ENCODE measurements at places on chromosomes 16 and 17.

- DNase-seq: no peak
These were observed 609 bp upstream of the ZNF750 start for GRCh38 chr17:82840431-82840831.

DNA sequence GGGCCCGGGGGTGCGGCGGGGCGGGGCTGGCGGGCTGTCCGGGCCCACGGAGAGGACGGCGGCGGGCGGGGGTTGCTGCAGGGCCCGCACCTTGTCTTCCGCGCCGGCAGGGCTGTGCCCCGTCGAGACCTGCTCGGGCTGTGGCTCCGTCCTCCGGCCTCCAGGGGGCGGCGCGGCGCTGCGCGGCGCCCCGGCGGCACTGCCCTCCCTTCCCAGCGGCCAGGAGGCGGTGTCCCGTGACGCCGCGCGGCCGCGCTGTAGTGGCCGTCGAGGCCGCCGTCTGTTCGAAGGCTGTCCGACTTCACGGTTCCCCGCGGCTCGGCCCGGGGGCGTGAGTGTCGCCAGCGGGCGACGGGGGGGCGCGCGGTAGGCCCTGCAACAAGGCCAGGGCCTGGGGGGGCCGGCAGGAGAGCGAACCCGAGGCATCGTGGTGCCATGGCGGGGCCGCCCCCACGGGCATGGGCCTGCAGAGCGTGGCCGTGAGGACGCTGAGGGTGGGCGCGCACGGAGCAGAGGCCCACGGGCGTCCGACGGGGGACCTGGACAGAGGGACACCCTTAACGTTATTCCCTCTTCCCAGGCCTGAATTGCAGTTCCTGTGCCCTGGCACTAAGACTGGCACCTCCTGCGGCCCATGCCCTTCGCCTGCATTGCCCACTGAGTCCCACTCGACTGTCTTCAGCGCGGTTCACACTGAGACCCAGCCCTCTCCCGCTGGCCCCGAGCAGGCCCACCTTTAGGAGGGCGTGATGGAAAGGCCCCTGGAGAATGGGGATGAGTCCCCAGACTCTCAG, at the start of gene PLEKHG4:
Gene PLEKHG4, plus strand, starts transcription at position 237 of the 794 bp plus-strand sequence. Its CDS starts 513 bp downstream, at position 750.
- DNase-seq: no peak

- DNase-seq: no peak
These were observed 310.6 kb downstream of the SEC14L1 start for GRCh38 chr17:77451245-77451893.

GRCh38 chr17:63552211-63552610, 1.9 kb downstream of the DCAF7 start:
- no peak for DNase-seq

- no peak for DNase-seq
These were observed at the start of gene DNAI2 for GRCh38 chr17:74274060-74274708. Gene DNAI2, plus strand, starts transcription at chr17:74274234. Its CDS starts 7,584 bp downstream, at chr17:74281818.

DNA sequence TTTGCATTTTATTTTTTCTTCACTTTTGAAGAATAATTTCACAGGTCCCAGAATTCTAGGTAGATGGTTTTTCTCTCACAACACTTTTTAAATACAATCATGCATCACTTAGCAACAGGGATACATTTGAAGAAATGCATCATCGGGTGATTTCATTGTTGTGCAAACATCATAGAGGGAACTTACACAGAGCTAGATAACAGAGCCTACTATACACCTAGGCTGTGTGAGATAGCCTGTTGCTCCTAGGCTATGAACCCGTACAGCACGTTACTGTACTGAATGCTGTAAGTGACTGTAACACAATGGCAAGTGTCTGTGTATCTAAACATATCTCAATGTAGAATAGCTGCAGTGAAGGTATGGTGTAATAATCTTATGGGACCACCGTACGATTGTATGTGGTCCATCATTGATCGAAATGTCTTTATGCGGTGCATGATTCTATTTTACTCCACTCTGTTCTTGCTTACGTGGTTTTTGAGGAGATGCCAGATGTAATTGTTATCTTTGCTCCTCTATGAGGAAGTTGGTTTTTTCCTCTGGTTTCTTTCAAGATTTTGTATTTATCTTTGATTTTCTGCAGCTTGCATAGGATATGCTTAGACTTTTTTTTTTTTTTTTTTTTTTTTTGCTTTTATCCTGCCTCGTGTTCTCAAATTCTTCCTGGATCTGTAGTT, 35.5 kb upstream of the TMEM92 start:
- DNase-seq: no peak

GRCh38 chr17:82570277-82570676, 50.7 kb downstream of the FOXK2 start:
- DNase-seq: no peak

- DNase-seq: no peak
These were observed 46.1 kb upstream of the NLK start for GRCh38 chr17:27996202-27997043.

GRCh38 chr16:89155851-89156739, 15.5 kb upstream of the CDH15 start:
- no peak for DNase-seq

GRCh38 chr16:83586461-83587200, 221.1 kb upstream of the HSBP1 start:
- DNase-seq: no peak

GRCh38 chr17:17840751-17841591, 4.2 kb upstream of the SREBF1 start:
- DNase-seq: no peak

- no peak for DNase-seq
These were observed 173.1 kb downstream of the RPTOR start for GRCh38 chr17:80717720-80718083.

DNA sequence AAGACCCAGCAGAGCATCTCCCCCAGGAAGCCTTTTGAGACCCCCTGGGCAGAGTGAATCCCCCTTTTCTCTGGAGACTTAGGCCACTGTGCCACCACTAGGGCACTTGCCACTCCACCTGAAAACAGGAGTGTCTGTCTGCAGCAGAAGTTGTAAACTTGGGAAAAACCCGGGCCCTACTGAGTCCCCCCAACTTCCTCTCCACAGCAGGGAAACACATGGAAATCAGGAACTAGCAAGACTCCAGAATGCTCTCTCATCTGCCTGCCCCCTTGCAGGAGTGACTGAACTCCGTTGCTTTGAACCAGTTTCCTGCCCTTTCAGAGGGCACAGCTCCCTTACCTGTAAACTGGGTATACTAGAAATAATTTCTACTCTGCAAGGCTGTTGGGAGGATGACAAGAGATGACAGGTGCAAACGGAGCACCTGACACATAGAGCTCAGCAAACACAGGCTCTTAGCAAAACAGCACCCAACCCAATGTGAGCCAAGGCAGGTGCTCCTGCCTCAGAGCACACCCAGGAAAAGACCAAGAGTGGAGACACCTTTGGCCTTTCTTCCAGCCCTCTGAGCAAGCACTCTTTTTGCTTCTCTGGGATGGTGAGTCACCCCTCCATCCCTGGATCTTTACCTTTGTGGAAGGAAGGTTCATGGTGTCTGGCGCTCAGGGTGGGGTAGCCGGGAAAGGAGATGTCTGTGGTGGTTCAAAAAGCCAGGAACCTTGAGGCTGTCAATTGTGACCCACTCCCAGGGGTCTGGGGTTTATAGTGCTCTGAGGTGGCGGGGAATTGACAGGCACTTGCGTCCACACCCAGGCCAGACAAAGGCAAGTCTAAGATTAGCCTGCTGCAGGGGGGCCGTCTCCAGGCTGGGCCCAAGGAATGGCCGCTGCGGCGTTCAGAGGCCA, at the start of gene HCRT:
Gene HCRT, minus strand, starts transcription at position 740 of the 908 bp plus-strand sequence. Its CDS starts 87 bp downstream, at position 653.
- no peak for DNase-seq

DNA sequence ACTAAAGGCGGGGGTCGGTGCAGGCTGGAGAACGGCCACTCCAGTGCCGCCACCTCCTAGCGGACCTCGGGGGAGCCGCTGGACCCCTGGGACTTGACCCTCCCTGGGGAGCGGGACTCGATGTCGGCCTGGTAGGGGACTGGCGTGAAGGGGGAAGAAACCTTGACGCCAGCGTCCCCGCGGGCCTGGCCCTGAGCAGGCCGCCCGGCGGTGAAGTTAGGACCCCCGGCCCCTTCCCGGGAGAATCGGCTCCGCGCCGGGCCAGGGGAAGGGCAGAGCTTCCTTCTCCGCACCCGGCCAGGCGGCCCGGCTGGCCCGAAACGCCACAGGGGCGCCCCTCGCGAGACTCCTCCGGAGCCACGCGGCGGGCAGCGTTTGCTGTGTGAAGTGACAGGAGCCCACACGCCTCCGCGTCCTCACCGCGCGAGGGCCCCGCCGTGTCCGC, 389 bp downstream of the DUS1L start:
- DNase-seq: no peak

GRCh38 chr17:66412857-66413558, 110.6 kb downstream of the PRKCA start:
- no peak for DNase-seq

DNA sequence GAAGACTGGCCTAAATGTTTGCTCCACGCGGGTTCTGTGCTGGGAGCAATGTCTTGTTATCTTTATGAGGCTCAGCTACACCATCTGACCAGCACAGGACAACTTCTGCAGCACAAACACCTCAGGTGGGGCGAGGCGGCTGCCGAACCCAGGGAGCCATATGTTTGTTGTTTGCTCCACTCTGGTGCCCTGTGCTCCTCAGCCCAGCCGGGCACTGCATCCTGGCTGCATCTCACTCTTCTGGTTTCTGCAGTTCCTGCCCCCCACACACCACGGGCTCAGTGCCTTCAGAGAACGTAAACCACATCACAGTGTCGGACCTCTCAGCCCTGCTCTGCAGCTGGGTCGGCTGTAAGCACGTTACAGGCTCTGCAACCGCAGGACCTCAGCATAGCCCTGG, 32.4 kb downstream of the MXRA7 start:
- no peak for DNase-seq

Data from iPS DF 6.9 (cell line).